Thyroid gland (tissue), 4 donors: ENCODE measurements at places on chromosomes 12 and 14. TPM values are rescaled to one million over a fixed set of nuclear protein-coding genes. Genes with fewer than 3 reads are reported as not detected.

The PDE3A gene
- total RNA-seq: 9.7 TPM

GRCh38 chr14:64779472-64779871 is 75.2 kb downstream of the PLEKHG3 start:
- no peak for DNase-seq

- no peak for DNase-seq
Measured at GRCh38 chr14:31465111-31465510, 7.8 kb upstream of the DTD2 start.

GRCh38 chr12:54324617-54325441 is at the start of gene COPZ1:
COPZ1 (plus strand) TSS chr12:54325131; CDS start chr12:54325164, 33 bp downstream.
- peak; percentile 97 for DNase-seq

The BCL2L2 gene
- total RNA-seq: 52.8 TPM

The PAPOLA gene
- total RNA-seq: 172 TPM

DNA sequence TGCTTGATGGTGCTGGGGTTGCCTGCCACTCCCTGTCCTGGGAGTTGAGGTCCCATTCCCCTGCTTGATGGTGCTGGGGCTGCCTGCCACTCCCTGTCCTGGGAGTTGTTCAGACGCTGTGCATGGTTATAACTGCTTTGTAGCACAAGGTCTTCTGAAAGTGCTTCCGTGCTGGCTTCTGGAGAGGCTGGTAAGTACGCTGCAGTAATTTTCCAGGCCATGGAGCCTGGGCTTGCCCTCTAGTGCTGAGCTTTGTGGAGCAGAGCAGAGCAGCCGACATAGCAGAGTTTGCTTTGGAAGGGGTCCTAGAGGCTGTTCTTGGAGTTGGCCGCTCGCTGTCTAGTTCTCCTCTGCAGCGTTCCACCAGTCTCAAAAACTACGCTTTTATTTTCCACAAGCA is 6.3 kb downstream of the B4GALNT3 start:
- DNase-seq: peak; percentile 84
